ENCODE measurements at places on chromosomes 12 and 14. TPM values are rescaled to one million over a fixed set of nuclear protein-coding genes. Genes with fewer than 3 reads are reported as not detected.

The GRIN2B gene
- polyA plus RNA-seq, result 2.5 TPM

DNA sequence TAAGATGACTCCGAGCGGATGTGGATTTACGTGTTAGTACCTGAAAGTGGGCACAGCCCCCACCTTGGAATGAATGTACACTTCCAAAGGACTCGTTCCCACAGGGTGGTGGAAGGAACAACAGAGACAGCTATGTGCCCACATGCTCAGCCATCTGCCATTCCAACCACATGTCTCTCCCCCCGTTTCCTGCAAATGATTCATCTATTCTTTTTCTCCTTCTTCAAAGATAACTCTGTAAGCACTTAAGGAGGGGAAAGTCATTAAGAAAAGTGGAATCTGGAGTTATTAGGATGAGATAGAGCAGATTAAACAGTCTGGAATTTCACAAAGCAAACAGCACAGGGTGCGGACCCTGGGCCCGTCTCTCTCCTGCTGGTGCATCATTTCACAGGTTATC lies 18.5 kb upstream of the DUSP6 start:
- no peak for DNase-seq

DNA sequence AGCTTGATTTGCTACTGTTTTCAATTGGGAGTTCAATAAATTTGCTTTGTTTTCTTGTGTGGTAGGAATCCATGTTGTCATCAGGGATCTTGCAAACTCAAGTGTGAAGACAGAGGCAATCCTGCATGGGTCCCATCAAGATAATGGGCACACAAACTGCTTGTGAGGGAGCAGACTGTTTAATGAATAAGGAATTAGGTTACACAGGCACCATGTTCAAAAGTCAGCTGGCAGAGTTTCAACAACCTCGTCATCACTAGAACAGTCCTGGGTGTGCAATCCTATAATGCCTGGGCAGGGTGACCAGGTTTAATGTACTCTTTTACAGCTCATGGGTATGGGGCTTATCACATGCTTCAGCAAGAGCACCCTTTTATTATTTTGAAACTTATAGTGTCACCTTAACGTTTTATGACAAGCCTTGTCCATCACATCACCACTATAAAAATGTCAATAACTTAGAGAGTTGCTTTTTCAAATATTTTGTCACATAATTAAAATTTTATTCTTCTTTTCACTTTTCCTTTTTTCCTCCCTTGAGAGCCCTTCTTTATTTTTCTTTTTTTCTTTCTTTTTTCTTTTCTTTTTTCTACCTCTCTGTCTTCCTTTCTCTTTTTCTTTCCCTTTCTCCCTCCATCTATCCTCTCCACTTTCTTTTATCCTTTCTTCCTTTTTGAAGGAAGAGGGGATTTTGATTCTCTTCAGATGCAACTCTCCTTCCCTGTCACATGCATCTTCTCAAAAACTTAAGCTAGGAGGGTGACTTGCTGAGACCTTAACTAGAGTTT lies 252.2 kb upstream of the ATP2B1 start:
- no peak for DNase-seq

DNA sequence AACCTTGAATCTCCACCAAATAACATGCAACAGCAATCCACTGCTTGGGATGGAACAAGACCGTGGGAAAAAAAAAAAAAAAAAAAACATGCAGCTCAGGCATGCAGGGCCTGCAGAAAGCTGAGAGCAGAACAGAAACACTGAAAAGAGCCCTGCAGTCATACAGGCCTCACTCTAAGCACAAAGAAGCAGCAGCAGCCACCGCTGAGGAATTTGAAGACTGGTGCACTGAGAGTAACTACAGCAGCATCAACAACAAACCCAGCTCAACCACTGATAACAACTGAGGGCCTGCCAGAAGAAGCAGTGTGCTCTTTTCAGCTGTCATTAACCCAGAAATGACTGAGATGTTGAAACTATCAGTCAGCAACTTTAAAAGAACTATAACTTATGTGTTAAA lies 354.7 kb upstream of the TMTC1 start:
- no peak for DNase-seq

GRCh38 chr12:17579205-17580026 lies 510.6 kb downstream of the RERGL start:
- no peak for DNase-seq

- peak; percentile 46 for DNase-seq
Observed at GRCh38 chr12:42705863-42706262, 116.3 kb upstream of the PRICKLE1 start.

The DHRS2 gene
- 28.3 TPM for polyA plus RNA-seq

DNA sequence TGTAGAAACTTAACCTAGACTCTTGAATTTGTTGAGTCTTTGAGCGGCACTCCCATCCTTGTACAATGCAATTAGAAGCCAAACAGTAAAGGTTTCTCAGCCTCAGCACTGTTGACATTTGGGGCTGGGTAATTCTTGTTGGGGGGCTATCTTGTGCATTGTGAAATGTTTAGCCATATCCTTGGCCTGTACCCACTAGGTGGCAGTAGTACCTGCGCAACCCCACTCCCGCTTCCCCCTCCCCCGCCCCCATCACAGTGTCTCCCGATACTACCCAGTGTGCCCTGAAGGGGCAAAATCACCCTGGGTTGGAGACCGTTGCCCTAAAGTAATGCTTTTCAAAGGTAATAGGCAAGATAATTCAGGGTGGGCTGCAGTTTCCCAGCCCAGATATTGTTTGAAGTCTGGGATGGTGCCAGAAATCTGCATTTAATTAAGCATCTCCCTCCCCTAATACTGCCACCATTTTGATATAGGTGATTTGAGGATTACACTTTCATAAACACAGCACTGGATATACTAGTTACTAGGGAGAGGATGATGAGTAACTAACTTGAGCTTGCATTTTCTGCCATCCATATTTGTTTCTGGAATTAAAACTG lies 1.8 kb downstream of the COX6A1 start:
- DNase-seq, result peak; percentile 33

The HCAR3 gene
- 0.19 TPM for polyA plus RNA-seq

DNA sequence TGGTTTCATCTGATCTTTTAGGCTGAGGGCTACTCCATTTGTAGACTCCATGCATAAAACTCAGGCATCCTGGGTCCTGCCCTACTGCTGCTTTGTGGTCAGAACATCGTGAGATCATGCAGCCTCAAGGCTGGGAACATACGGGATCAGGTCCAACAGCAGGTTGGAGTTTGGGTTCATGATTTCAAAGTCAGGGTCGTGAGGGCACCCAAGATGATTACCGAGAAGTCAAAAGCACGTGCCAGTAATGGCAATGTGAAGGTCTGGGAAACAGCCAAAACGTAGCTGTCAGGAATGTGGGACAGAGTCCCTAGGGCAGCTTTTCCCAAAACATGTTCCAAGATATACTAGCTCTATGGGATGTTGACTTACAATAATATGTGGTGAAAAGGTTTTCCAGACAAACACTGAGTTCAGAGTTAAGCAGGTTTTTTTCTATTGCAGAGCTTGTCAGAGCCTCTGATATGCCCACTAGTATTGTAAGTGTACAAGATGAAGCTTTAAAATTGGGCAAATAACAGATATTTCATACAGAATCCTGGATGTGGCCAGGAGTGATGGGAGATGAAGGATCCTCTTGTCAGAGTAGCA lies 130.3 kb upstream of the DNM1L start:
- DNase-seq, result no peak

DNA sequence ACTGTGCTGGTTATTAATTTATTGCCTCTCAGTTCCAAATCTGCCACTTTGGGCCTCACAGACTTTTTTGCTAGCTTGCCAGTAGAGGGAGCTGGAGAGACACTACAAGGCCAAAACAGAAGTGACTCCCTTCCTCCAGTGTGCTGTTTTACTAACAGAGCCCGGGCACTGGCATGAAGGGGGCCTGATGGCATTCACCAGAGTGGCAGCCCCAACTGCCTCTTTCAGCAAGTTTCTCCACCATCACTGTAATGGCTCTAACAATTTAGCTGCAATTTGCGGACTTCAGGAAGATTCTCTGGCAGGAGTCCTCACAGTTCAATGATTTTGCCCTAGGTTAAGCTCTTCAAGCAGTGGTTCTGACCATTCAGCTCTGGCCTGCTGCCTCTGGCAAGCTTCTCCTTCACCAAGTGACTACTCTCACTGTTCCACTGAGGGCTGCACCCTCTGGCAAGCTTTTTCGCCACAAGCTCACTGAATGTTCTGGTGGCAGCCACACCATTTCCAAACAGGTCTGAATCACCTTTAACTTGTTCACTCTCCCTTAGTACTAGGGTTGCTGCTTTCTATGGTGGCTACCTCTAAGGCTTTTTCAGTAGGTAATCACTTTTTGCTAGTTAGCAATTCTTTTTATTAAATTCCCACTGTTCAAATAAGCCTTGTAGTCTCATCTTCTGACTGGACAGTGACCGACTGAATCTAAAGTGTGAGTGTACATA lies 104.9 kb downstream of the ZC3H14 start:
- peak; percentile 51 for DNase-seq

DNA sequence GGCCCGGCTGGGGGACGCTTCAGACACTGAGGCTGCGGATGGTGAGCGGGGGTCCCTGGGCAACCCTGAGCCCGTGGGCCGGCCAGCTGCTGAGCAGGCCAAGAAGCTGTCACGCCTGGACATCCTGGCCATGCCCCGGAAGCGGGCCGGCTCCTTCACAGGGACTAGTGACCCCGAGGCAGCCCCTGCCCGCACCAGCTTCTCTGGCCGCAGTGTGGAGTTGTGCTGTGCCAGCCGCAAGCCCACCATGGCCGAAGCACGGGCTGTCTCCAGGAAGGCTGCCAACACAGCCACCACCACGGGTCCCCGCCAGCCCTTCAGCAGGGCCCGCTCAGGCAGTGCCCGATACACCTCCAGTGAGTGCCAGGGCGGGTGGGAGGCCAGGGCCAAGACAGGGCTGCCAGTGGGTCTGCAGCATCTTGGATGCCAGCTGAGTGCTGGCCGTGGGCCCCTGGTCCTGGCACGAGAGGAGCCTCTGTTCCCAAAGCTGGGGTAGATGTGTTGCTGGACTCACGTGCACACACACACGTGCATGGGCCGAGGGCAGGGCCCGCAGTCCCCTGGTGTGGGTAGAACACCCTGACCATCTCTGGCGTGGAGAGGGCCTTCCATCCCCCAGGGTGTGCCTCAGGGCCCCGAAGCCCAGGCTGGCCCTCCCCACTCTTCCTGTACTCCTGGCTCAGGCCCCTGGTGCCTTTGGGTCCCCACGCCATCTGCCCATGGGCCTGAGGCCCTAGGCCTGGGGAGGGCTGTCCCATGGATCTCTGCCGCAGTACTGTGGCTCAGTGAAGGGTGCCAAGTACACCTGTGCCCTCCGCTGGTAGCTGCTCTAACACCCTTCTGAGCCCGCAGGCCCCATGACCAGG lies 22.8 kb downstream of the CEP170B start:
- no peak for DNase-seq
